Large intestine (tissue), 12 donors: ENCODE measurements at places on chromosomes 7 and 10. TPM values are rescaled to one million over a fixed set of nuclear protein-coding genes. Genes with fewer than 3 reads are reported as not detected.

- DNase-seq, result no peak
- H3K4me3 ChIP-seq, result no peak overlapping the region
- peaks cover 13% of the 10 kb centered on the region for H3K4me1 ChIP-seq
- H3K27ac ChIP-seq, result no peak overlapping the region
These were observed 88.5 kb downstream of the AVL9 start for GRCh38 chr7:32583791-32584190.

DNA sequence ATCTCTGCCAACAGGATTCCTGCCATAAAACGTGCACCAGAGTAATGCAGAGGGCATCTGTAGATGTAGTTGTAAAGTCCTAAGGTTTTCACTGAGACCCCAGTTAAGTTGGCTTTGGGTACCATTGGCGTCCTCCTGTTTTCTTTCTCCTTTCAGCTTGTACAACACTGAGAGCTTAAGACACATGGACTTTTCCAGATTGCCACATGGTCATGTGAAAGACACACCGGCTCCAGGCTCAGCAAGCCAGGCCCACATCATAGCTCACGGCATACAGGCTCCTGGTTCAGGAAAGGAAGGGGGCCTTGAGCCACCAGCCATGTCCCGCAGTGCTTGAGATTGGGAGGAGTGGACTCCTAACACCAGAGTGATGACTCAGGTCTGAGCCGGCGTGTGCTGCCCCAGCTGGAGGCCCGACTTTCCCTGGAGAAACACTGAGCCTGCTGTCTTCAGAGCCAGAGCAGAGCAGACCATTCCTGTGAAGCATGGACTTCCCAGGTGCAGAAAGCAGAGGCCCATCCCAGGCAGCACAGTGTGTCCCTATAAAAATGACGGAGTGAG, 252.7 kb downstream of the PRPF18 start:
- no peaks in the 10 kb centered on the region for H3K36me3 ChIP-seq
- no peak for DNase-seq
- no peaks in the 10 kb centered on the region for H3K4me1 ChIP-seq
- no peak overlapping the region for H3K27ac ChIP-seq
- H3K27me3 ChIP-seq, result no peaks in the 10 kb centered on the region
- no peak overlapping the region for H3K4me3 ChIP-seq

DNA sequence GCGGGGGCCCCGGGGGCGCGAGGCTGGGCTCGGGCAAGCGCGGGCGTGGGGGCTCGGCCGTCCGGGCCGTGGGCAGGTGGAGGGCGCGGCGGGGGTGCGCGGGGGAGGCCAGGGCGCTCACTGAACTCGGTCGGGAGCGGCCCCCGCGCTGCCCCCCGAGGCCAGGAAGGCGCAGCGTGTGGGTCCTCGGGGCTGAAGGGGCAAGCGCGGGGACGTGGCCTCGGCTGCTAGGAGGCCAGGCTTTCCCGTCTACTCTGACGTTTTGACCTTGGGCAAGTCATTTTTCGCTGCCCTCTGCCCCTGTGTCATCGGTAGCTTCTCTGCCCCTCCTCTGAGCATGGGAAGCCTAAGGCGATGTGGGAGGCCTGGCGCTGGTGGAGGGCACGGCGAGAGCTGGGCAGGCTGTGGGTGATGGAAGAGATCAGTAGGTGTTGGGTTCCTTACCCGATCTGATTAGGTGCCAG, 441 bp downstream of the FBH1 start:
- peak overlapping the region; percentile 84 for H3K4me3 ChIP-seq
- peak; percentile 48 for DNase-seq
- peaks cover 23% of the 10 kb centered on the region for H3K36me3 ChIP-seq

Gene CCSER2
- polyA plus RNA-seq, result 16.9 TPM

Gene PDE1C
- polyA plus RNA-seq, result 2.6 TPM

Gene CLDN3
- polyA plus RNA-seq, result 167 TPM

Gene DBNL
- 66.1 TPM for polyA plus RNA-seq

GRCh38 chr10:132193907-132194552, 7.3 kb downstream of the DPYSL4 start:
- H3K27ac ChIP-seq, result no peak overlapping the region
- H3K27me3 ChIP-seq, result peaks cover 12% of the 10 kb centered on the region
- H3K36me3 ChIP-seq, result no peaks in the 10 kb centered on the region
- H3K4me1 ChIP-seq, result no peaks in the 10 kb centered on the region
- no peak overlapping the region for H3K4me3 ChIP-seq
- no peak for DNase-seq

Gene TAF6
- polyA plus RNA-seq, result 36.1 TPM

- H3K27me3 ChIP-seq, result peaks cover 2% of the 10 kb centered on the region
- DNase-seq, result no peak
- no peak overlapping the region for H3K4me3 ChIP-seq
- no peaks in the 10 kb centered on the region for H3K4me1 ChIP-seq
- no peaks in the 10 kb centered on the region for H3K36me3 ChIP-seq
These were observed 201.8 kb downstream of the GLRX3 start for GRCh38 chr10:130337696-130338635.

Gene ZNF394
- polyA plus RNA-seq, result 22.9 TPM

Gene CYP3A7
- 1.8 TPM for polyA plus RNA-seq

- no peak overlapping the region for H3K27ac ChIP-seq
- peaks cover 4% of the 10 kb centered on the region for H3K36me3 ChIP-seq
- H3K27me3 ChIP-seq, result no peaks in the 10 kb centered on the region
- H3K4me3 ChIP-seq, result no peak overlapping the region
These were observed 13.9 kb downstream of the ZRANB1 start for GRCh38 chr10:124955868-124956267.
